ENCODE measurements at places on chromosomes 11 and 22. TPM values are rescaled to one million over a fixed set of nuclear protein-coding genes. Genes with fewer than 3 reads are reported as not detected.
A peak's percentile ranks its signal among the peaks of the same experiment; 100 is the strongest.

- no peak for DNase-seq
Measured at GRCh38 chr11:36023922-36024321, 80.1 kb downstream of the LDLRAD3 start.

DNA sequence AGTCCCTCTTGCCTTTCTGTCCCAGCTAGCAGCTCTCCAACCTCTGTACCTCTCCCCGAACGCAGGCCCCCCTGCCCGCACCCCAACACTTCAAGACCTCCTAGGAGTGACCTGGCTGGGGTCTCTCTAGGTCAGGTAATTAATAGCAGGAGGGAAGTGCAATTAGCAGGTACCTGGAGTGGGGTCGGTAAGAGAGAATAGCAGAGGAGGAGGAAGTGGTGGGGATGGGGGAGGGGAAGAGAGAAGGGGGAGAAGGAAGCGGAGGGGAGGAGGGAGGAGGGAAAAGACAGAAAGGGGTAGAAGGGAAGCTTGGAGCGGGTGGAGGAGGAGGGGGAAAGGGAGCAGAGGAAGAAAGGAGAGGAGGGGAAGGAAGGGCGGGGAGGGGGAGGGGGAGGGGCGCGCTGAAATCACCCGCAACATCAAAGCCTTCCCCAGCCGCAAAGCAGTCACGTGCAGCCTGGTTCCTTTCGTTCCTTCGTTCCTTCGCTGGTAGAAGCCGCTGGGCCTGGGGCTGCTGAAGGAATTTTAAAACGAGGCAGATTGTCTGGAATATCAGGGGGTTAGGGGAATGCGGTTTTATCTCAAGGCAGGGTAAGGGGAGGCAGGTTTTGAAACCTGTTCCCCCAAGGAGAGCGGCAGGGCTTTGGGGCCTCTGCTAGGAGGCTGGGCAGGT, 29.3 kb upstream of the TCF20 start:
- DNase-seq = peak; percentile 46

DNA sequence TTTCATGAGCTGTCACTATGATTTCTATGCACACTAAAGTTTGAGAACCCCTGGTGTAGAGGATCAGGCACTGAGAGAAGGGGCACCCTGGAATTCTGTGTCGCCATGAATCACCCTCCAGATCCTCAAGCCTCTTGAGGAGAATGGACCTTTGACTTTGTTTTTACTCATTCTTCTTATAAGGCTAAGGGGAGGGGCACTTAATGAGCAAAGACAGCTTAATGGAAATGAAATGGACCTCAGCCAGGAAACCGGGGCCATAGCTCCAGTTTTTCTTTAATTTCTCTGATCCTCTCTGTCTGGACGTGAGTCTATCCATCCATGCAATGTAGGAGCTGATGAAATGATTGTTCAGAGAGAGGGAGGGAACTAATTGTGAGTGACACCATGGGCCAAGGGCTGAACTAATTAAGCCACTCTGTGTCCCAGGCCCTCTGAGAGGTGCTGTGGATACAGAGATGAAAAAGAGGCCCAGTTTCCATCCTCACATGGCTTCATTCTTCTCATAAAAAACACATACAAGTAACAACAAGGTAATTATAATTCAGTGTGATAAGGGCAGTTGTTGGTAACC, 32.8 kb downstream of the OR2AT4 start:
- no peak for DNase-seq

GRCh38 chr22:50456466-50457234, 18.2 kb downstream of the SBF1 start:
- no peak for DNase-seq

The RIBC2 gene
- 8.7 TPM for polyA plus RNA-seq

DNA sequence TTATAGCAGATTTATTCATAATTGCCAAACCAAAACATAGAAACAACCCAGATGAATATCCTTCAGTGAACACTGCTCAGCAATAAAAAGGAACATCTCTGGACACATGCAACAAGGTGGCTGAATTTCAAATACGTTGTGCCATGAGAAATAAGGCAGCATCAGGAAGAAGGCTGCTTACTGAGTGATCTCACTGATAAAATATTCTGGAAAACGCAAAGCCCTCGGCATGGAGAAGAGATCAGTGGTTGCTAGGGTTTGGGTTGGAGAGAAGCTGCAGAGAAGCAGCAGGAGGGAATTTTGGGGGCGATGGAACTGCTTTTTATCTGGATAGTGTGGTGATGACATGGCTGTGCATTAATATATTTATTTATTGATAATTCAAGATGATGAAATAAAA, 11.0 kb upstream of the SHANK2 start:
- no peak for DNase-seq

DNA sequence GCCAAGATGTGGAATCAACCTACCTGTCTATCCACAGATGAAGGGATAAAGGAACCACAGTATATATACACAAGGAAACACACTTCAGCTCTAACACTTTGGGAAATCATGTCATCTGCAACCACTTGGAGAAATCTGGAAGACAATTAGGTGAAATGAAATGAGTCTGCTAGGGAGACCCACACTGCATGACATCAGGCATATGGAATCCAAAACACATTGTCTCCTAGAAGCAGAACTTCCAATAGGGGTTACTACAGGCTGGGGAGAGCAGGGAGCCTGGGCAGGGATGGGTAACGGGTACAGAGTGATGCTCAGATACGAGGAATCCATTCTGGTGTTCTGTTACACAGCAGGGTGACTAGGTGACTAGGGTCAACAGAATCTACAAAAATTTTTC, 18.3 kb downstream of the RGL4 start:
- no peak for DNase-seq

- DNase-seq = no peak
Measured at GRCh38 chr22:25783856-25784255, 41.9 kb downstream of the MYO18B start.

DNA sequence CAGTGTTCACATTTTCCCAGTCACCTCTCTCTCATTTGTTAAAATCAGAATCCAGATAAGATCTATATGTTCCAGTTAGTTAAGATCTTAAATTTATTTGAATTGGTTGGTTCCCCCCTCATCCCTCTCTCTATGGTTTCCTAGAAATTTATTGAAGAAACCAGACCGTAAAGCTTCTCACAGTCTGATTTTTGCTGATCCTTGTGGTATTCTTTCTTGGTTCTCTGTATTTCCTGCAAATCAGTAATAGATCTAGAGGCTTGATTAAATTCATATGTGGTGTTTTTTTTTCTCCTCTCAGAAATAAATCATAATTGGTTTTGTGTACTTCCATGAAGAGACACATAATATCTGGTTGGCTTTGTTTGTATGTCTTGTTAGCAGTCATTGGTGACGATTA, 147.5 kb downstream of the TMEM135 start:
- no peak for DNase-seq

The OR56A1 gene
- polyA plus RNA-seq = not detected

- DNase-seq = peak; percentile 6
Measured at GRCh38 chr22:22061085-22062077, 78.8 kb upstream of the TOP3B start.

- no peak for DNase-seq
Measured at GRCh38 chr22:36733271-36733670, 29.7 kb upstream of the CACNG2 start.

- DNase-seq = no peak
Measured at GRCh38 chr22:44693756-44694155, 8.2 kb upstream of the PRR5 start.

DNA sequence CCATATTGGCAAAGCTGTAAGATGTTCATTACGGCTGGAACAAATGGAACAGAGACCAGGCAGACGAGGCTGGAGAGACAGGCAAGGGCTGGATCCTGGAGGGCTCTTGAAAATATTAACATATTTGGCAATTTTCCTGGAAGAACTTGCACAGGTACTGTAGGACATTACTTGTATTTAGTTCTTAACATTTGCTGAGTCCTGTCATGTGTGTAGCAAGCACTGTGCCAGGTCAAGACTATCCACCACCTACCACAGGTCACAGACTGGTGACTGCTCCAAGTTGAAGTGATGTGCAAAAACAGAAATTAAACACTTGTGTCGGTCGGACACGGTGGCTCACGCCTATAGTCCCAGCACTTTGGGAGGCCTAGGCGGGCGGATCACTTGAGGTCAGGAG, 58.7 kb upstream of the TNRC6B start:
- no peak for DNase-seq

DNA sequence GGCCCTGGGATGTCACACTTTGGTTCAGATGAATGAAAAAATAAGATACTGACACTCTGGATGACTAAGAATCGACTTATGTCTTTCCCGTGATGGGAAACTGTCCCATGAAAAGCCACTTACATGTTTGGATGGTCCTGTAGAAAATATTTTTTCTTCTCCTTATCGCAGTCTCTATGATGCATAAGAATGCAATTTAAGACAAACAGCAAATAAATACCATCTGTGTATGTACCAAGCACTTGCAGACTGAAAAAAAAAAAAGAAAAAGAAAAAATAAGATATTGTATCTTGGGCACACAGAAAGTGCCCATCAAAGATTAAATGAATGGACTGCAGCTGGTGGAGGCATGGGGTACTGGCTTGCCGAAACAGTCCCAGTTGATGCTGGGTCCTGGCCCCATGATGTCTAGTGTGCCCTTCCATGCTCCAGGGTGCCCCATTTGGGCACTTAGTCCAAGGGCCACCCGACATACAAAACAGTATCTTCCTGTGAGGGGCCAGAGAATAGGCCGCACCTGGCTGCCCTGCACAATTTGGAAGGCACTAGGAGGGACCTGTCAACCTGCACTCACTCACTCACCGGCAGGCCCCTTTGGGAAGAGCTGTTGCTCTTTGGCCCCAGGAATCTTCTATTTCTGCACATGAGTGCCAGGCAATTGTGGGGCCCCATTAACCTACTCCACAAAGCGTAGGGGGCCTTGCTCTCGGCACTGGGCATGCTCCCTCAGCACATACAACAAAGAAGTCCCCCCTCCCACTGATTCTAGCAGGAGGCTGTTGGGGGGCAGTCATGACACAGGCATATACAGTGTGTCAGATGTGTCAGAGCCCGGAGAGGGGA, 2.5 kb upstream of the ZBED4 start:
- no peak for DNase-seq

The DGAT2 gene
- 1.3 TPM for polyA plus RNA-seq

GRCh38 chr22:32307617-32308016, 50.0 kb upstream of the RFPL3 start:
- DNase-seq = no peak

GRCh38 chr11:15920856-15921629, 435.3 kb downstream of the SOX6 start:
- no peak for DNase-seq

DNA sequence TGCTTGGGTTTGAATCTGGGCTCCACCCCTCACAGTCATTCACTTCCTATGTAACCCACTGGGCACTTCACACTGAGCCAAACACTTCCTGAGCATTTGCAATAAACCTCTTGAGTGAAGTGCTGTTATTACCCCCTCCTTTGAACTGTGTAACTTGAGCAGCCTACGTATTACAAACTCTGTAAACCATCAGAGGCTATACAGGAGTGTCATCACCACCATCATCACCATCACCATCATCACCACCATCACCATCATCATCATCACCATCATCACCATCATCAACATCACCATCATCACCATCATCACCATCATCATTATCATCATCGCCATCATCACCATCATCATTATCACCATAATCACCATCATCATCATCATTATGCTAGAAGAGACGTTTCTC, 18.4 kb downstream of the RTL6 start:
- DNase-seq = no peak

DNA sequence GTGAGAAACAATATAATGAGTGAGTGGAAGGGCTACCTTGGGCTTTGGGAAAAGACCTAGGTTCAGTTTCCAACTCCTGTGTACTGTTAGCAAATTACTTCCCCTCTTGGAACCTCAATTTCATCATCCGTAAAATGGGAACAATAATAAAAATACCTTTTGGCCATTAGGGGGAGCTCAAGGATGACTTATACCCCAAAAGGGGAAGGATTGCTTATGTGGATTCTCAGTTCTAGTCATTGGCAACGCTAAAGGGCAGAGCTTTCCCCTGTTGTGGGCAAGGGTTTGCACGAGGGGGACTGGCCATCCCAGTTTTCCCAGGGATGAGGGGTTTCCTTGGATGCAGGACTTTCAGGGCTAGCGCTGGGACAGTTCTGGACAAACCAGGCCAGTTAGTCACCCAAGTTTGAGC, 3.1 kb upstream of the COMMD9 start:
- DNase-seq = no peak

The TBX10 gene
- not detected for polyA plus RNA-seq

GRCh38 chr11:121643479-121644186, 190.9 kb upstream of the SORL1-AS1 start:
- no peak for DNase-seq

DNA sequence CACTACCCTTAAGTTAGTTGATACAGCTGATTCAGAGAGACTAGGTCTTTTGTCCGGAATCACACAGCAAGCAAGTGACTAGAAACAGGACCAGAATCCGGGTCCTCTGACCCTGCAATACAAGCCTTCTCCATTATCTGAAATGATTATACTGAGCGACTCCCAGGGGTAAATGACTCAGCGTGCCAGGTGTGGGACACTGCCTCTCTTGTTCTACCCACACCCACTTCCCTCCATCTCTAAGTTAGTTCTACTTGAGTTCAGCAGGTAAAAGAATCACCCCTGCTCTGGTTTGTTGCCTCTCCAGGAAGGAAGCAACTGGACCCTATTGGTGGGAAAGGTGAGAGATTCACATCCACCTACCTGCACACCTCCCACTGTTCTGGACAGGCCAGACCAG, 156.9 kb downstream of the DBX1 start:
- no peak for DNase-seq

GRCh38 chr22:33347002-33347401, 288.8 kb upstream of the SYN3 start:
- no peak for DNase-seq

The KIRREL3 gene
- polyA plus RNA-seq = 1.6 TPM

DNA sequence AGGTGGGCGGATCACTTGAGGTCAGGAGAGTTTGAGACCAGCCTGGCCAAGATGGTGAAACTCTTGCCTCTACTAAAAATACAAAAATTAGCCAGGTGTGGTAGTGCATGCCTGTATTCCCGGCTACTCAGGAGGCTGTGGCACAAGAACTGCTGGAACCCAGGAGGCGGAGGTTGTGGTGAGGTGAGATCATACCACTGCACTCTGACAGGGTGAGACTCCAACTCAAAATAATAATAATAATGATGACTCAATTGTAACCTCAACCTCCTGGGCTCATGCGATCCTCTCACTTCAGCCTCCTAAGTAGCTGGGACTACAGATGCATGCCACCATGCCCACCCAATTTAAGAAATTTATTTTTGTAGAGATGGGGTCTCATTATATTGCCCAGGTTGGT, 15.6 kb upstream of the CHRNA10 start:
- DNase-seq = no peak

DNA sequence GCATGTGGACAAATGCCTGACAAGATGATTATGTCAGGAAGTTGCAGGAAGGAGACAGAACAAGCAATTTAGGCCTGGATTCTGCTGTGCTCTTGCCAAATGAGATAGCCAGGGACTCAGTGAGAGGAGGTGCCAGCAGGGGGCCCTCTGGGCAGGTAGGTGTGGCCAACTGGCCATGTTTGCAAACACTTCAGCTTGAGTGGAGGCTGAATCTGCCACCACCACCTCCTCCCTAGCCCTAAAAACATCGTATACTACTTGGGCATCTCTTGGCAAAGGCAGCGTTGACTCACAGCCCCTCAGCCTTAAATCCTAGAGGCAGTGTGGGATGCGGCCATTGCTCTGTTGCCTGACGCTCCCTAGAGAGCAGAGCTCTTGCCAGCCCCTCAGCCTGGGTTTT, 95.1 kb upstream of the PLET1 start:
- DNase-seq = no peak

All from left lung (tissue), 14 donors.